NCI-H2107 (cell line): ENCODE measurements at places on chromosomes 13 and 19.

- DNase-seq: no peak
Observed at GRCh38 chr19:14871619-14872230, 14.2 kb downstream of the OR7A17 start.

- DNase-seq: no peak
Observed at GRCh38 chr13:112983042-112983305, 14.0 kb downstream of the MCF2L start.

DNA sequence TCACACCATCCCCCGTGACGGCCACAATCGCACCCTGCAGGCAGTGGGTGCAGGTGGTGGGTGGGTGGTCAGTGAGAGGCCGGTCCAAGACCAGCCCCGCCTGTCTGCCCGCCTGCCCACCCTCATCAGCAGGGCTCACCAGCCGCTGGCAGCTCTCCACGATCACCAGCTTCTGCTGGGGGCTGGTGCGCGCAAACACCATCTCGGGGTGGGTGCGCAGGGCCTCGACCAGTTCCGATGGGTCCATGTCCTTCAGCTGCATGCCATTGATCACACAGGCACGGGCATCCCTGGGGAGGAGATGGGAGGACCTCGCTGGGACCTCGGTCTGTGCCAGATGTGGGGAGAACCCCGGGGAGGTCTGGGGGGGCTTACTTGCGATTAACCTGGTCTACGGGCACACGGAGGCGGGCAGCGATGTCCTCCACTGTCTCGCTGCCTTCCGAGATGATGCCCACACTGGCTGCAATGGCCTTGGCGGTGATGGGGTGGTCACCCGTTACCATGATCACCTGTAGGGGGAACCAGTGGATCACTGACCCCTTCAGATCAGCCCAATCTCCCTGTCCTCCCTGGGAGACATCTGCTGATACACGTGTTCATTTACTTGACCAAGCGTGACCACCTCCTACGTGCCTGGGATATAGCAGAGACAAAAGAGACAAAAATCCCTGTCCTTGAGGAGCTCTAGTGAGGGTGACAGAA lies 8.0 kb downstream of the ATP4A start:
- no peak for DNase-seq

- no peak for DNase-seq
Observed at GRCh38 chr13:27404680-27405079, 19.7 kb upstream of the GTF3A start.

GRCh38 chr19:28726533-28727479 lies 486.1 kb downstream of the UQCRFS1 start:
- DNase-seq: no peak
